DMS79 (cell line): ENCODE measurements at places on chromosomes 16 and 17.

DNA sequence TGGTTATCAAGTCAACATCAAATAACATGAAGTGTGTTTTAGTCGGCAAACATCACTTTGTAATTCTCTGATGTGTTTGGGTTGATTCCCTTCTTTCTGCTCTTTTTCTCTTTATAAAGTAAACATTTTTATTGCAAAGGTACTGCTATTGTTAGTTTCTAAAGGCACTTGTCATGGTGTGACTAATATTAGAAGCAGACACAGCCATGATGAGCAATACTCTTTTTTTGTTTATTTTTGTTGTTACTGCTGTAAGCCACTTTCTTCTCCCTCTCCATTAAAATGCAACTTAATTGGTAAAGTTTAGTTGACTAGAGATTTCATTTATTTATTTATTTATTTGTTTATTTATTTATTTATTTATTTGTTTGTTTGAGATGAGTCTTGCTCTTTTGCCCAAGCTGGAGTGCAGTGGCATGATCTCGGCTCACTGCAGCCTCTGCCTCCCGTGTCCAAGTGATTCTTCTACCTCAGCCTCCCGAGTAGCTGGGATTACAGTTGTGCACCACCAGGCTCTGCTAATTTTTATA lies 424.7 kb downstream of the WWOX start:
- no peak for DNase-seq

GRCh38 chr17:50221266-50221863 lies 19.9 kb upstream of the COL1A1 start:
- DNase-seq, result no peak

GRCh38 chr16:56190048-56190676 lies 1.1 kb upstream of the GNAO1 start:
- no peak for DNase-seq

GRCh38 chr17:55377671-55378275 lies 43.9 kb downstream of the MMD start:
- DNase-seq, result no peak

DNA sequence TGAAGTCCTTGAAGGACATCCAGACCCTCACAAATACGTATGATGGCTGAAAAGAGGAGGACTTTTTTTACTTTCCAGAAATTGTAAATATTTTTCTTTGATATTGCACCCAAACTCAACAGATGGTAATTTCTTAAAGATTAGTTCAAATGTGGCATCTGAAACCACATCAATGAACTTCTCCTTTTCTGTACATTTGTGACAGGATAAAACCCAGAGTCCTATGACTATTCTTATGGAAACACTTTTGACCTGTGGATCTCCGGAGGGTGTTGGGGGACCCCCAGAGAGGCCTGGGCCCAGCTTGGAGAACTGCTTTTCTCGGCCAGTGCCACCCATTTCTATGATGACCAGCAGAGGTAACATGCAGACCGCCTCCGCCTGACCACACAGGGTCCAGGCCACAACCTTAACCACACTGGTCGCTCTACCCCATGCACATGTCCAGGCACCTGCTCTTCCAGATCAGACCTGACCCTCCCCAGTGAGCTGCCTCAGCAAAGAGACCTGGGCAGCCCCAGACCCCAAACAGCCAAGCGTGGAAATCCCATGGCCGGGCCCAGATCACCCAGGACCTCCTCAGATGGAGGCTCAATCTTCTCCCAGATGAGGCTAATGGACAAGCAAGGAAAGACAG lies 22.7 kb downstream of the RPH3AL start:
- DNase-seq, result no peak

- DNase-seq, result peak; percentile 48
These were observed 13.1 kb upstream of the LPCAT2 start for GRCh38 chr16:55495616-55496289.

- no peak for DNase-seq
These were observed 13.4 kb downstream of the EMC8 start for GRCh38 chr16:85785927-85786326.

DNA sequence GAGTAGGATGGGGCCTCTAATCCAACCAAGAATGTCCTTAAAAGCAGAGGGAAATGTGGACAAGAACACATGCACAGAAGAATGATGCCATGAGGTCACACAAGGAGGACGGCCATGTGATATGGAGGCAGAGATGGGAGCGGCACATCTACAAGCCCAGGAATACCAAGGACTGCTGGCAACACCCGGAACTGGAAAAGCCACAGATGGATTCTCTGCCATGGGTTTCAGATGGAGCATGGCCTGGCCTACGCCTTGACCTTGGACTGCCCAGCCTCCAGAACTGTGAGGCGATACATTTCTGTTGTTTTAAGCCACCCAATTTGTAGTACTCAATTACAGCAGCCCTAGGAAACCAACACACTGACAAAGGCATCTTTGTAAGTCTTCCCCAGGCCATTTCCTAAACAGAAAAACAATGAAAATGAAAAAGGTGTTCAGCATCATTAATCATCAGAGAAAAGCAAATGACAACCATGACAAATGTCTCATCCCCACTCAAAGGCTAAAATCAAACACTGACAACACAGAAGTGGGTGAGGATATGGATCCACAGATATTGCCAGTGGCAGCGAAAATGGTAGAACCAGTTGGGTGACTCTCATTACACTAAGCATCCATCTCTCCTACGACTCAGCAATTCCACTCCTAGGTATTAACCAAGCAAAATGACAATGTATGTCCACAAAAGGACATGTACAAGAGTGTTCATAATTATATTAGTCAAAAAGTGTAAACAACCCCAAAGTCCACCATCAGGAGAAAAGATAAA lies 76.9 kb upstream of the CNEP1R1 start:
- no peak for DNase-seq

- DNase-seq, result no peak
These were observed 2.1 kb downstream of the SECTM1 start for GRCh38 chr17:82331345-82331939.

DNA sequence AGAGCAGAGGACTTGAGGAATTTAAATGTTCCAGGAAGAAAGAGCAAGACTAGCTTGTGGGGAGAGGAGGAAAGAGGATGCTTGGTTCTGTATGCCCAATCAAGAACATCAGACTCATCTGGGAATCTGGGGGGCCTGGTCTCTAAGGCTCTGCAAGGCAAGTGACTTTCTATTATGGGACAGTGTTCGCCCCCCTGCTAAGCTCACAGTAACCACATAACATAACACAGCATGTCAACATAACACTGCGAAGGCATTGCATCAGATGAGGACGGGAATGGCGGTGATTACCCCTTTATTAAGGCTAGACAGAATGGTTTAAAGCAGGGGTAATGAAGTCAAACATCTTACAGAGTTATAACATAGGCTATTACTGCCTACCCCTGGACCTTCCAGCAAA lies 176.6 kb upstream of the IRX6 start:
- DNase-seq, result no peak

- no peak for DNase-seq
These were observed 23.3 kb downstream of the CPNE2 start for GRCh38 chr16:57115514-57116182.

DNA sequence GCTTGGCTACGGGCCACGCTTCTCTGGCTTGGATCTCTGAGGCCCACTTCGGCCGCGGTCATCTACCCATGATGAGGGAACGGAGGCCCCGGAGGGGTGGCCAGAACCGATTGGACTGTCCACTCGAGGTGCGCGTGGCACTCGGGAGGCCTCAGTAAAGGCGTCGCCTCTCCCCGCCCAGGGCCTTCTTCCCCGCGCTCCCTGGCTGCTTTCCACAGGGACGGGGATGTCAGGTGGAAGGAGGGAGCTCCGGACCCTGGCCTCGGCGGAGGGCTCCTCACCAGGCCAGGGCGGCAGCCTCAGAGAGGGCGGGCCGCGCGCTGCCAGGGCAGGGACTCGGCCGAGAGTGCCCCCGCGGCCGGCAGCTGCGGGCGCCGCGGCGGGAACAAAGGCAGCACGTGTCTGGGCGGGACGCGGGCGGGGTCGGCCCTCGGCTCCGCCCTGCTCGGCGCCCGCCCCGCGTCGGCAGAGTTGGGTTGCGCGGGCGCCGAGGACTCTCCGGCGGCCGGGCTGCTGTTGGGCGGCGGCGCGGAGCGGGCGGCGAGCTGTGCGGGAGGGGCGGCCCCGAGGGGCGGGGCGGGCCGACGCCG lies 587 bp upstream of the CDK5R1 start:
- peak; percentile 51 for DNase-seq

- no peak for DNase-seq
These were observed 44.0 kb downstream of the SREBF1 start for GRCh38 chr17:17792551-17793377.

DNA sequence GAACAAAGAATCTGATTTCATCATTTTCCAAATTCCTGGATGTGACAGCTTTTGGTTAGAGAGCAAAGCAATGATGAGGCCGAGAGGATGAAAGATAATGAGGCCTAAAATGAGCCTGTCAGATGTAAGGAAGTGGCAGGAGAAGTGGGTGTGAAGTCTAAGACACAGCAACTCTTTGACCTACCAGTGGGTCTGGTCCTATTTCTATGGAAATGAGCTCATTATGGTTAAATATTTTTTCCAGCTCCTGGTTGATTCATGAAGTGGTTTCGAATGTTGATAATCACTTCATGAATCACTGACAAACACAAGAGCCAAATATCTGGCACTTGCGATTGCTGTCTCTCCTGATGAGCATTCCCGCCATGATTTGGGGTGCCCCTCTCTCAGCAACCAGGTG lies 273.3 kb upstream of the CDH5 start:
- no peak for DNase-seq

GRCh38 chr16:68343137-68343536 lies 32.3 kb downstream of the PRMT7 start:
- no peak for DNase-seq

DNA sequence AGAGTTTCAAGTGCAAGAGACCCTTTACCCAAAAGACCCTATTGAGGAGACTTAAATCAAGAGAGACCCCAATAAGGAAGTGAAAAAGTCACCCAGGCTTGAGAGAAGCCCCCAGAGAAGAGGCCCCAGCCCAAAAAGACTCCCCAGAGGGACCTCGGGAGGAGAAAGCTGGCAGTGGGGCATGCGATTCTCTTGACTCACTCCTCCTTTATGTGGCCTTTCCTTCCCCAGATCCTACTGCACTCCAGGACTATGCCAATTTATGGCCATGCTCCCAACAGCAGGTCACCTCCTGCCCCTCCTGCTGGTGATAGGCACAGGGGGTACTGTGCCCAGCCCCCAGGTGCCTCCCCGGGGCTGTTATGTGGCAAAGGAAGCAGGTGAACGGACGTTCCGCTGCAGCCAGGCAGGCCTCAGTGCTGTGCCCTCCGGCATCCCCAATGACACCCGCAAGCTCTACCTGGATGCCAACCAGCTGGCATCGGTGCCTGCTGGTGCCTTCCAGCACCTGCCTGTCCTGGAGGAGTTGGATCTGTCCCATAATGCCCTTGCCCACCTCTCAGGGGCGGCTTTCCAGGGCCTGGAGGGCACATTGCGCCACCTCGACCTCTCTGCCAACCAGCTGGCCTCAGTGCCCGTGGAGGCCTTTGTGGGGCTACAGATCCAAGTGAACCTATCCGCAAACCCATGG lies 16.3 kb downstream of the LRRC3C start:
- no peak for DNase-seq

DNA sequence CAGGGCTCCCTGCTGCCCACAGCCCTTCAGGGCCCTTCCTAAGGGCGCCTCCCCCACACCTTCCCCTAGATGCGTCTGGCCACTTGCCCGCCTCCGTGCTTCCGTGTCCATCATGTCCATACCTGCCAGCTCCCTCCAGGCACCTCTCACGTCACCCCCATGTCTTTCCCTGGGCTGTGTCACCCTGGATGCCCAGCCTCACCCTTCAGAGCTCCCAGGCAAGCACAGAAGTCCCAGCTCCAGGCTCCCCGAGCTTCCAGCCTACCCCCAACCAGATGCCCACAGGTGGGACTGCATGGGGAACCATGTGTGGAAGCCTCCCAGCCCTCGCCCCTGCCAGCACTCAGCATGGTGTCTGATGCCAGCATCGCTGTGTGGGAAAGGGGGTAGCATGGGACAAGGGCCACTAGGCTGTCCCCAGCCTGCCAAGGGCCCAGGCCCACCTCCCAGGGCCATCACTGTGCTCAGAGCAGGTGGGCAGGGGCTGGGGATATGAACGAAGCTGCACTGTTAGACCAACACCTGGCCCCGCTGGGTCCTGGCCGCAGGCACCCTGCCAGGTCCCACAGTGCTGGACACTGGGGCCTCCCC lies 1.9 kb upstream of the AXIN1 start:
- no peak for DNase-seq

- DNase-seq, result no peak
These were observed 77.0 kb downstream of the MYH13 start for GRCh38 chr17:10295728-10296343.

DNA sequence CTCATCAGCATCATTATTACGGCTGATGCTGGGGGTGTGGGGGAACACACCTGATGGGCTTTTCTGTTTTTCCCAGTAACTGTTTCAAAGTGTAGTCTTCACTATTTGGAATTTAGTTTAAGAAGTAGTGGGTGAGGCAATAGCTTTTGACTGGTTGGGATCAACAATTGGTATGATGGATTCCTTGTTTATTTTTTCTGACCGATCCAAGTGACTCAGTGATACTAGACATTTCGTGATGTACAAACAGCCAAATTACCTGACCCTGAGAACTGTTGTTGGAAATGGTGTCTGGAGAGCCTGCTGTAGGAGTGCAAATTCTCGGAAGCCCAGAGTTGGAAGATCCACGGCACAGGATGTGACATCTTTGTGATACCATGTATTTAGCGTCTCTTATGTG lies 204.2 kb downstream of the PRKCA start:
- no peak for DNase-seq

DNA sequence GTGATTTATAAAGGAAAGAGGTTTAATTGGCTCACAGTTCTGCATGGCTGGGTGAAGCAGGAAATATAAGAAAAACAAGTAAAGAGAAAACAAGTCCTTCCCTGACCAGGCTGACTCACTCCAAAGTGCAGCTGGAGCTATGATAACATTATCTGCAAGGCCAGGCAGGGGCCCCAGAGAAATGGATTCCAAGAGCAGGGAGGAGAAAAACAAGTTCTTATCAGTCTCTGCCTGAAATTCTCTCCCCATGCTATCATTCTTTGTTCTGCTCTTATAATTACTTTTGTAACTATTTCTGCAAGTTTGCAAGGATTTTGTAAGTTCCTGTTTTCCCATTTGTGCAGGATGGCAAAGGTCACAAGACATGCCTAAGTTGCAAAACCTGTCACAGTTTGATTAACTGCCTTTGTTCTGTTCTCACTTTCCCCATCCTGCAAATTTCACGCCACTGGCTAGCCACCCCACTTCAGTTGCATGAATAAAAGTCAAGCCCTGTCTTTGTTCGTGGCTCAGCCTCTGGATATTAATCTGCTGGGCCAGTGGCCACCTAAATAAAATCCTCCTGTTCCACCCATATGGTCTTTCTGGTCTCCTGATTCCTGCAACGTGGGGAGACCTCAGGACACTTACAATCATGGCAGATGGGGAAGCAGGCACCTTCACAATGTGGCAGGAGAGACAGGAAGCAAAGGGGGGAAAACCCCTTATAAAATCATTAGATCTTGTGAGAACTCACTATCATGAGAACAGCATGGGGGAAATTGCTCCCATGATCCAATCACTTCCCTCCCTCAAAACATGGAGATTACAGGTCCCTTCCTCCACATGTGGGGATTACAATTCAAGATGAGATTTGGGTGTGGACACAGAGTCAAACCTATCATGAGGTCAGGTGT lies 13.1 kb downstream of the ABCA9 start:
- DNase-seq, result no peak

- DNase-seq, result no peak
These were observed 69.0 kb downstream of the TBC1D16 start for GRCh38 chr17:79966681-79967080.

GRCh38 chr17:31550389-31551056 lies 159.0 kb downstream of the RAB11FIP4 start:
- peak; percentile 63 for DNase-seq
